ENCODE measurements at places on chromosomes 1 and 21.

GRCh38 chr1:222521299-222522104 is 26.4 kb downstream of the HHIPL2 start:
- no peak for DNase-seq

- no peak for DNase-seq
Observed at GRCh38 chr1:1355416-1355815, 2.9 kb downstream of the MXRA8 start.

GRCh38 chr1:233635765-233636502 is 22.0 kb downstream of the KCNK1 start:
- DNase-seq: peak; percentile 35

- peak; percentile 84 for DNase-seq
Observed at GRCh38 chr1:30106125-30106524, 617.3 kb downstream of the MATN1 start.

DNA sequence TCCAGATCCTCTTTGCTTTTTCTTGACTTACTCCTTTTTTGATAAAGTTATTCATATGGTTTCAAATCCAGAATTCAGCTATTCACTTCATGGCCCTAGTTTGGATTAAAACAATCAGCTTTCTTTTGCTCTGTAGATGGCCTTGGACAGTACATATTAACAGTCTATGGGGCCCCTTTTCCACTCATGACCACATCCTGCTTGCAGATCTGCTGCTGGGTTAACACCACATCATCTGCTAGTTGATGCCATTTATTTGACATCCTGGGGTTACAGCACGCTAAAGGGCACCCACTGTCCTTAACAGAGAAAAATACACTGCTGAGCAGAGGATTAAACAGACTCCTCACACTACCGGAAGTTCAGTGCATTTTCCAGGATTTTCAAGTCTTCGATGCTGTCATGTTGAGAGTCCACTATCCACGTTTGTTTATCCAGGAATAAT is 941 bp upstream of the IFI16 start:
- no peak for DNase-seq

- DNase-seq: no peak
Observed at GRCh38 chr1:55035904-55036303, 3.4 kb upstream of the PCSK9 start.

GRCh38 chr1:18160290-18160942 is 52.8 kb downstream of the IGSF21 start:
- no peak for DNase-seq

DNA sequence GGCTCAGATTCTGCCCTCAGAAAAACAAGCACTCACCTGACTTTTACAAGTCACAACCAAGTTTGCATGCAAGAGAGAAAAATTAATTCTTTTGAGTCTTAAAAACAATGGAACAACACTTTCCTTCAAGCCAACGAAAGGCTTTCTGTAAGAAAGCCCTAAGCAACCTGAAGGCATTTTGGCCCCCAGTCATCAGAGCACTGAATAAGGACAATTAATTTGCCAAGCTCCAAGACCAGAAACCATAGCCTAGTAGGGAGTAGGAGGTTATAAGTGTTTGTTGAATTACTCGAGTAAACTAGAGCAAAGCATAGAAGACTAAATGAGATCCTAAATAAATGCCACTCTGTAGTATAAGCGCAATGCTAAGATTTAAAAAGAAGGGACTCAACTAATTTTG is 4.7 kb downstream of the TGFBR3 start:
- DNase-seq: no peak

DNA sequence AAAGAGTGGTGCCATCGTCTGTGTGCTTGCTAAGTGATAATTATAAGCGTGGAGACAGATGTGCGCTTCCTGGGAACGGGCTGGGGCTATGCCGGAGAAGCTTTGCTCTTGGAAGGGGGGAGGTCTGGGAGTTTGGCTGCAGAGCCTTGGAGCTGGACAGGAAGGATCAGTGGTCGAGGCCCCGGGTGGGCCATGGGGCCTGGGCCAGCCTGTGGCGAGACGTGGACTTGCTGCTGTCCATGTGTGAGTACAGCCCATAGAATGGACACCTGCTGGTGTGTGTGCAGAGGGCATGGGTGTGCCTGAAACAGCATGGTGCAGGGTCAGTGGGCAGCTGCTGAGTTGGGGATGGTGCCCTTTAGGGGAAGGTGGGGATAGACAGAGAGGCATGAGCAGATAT is 121.3 kb downstream of the PCBP3 start:
- no peak for DNase-seq

GRCh38 chr1:156230473-156230837 is 11.5 kb upstream of the BGLAP start:
- DNase-seq: no peak

DNA sequence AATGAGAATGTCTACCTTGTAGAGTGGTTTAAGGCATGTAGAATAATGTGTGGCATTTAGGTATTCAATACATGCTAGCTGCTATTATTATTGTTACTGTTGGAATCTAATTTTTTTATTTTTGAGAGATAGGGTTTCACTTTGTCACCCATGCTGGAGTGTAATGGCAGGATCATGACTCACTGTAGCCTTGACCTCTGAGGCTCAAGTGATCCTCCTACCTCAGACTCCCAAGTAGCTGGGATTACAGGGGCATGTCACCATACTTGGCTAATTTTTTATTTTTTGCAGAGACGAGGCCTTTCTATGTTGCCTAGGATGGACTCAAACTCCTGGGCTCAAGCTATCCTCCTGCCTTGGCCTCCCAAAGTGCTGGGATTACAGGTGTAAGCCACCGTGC is 61.9 kb downstream of the EPB41 start:
- DNase-seq: no peak

DNA sequence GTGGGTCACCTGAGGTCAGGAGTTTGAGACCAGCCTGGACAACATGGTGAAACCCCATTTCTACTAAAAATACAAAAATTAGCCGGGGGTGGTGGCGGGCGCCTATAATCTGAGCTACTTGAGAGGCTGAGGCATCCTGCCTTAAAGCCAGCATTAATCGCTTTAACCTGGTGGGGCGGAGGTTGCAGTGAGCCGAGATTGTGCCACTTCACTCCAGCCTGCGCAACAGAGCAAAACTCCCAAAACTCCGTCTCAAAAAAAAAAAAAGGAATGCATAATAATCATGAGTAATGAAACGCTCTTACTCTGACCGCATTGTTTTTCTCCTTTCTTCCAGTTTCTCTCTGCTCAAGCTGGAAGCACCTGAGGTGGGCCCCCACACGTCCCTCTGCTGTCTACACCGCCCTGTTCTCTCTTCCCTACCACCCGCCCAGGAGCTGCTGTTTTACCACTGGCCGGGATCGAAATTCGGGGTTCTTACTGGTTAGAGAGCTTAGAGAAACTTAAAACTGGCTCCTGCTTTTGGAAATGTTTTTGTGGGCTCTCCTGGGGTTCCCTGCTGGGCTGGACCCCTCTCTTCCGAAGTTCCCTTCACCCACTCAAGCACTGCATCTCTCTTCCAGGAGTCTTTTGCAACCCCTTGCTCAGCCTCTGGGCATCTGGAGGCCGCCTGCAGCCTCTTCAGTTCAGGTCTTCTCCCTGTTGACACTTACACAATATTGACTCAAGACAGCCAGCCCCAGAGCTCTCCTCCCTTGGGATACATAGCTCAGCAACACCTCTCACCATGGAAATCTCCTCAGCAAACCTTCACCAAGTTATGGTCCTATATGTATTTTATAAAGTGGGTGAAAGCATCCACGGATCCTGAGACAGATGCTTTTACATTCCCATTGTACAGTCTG is 62.5 kb downstream of the FAM163A start:
- no peak for DNase-seq

DNA sequence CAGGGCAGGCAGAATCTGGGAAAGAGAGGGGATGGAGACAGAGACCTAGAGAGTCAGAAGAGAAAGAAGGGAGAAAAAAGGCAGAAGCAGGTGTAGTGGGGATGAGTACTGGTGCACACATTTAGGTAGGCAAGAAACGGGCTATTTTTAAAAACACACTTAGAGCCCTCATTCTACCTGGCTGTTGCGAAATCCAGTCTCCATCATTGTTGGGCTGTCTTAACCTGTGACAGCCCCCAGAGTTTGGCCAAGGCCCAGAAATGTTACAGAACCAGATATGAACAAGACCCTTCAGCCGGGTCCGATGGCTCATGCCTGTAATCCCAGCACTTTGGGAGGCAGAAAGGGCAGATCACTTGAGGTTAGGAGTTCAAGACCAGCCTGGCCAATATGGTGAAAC is 12.6 kb upstream of the KDF1 start:
- DNase-seq: no peak

DNA sequence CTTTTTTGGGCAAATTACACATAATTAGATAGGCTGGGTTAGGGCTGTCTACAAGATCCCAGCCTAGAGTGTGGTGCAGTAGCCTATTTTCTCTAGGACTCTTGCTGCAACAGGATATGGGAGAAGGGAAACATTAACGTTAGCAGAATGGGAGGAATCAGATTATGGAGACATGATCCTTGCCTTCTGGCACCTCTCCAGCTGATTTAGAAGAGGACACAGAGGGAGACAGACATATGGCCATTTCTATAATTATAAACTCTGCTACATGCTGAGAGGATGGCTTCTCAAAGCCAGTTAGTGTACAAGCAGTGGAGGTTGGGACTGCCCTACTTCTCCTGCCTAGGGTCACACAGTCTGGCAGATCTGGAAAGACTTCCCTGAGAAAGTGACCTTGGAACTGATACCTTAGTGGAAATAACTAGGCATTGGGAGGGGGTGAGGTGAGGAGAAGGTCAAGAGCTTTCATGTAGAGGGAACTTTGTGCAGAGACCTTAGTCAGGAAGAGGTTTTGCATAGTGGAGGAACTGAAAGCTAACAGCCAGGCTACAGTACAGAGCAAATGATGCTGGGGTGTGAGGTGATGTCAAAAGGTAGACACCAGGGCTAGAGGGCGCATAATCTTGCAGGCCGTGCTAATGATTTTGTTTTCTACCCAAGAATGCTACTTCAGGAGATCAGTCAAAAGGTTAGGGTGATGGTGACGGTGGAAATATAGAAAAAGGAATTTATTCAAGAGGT is 1.2 kb upstream of the CD1D start:
- DNase-seq: no peak

DNA sequence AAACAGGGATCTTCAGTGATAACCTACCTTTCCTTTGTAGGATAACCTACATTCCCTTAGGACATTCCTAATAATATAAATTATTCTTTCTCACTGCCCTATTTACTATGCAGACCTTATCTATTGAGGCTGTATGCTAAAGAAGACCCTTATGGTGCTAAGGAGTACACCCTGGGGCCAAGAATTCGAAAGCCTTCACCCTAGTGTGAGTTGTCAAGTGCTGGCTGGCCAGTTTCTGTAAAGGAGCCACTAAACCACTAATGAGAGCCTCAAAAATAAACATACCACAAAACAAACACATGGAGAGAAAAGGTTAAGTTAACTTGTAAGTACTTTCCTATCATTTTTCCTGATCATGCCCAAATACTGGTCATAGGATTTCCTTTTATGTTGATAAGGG is 315.0 kb upstream of the CAMK1G start:
- DNase-seq: no peak

DNA sequence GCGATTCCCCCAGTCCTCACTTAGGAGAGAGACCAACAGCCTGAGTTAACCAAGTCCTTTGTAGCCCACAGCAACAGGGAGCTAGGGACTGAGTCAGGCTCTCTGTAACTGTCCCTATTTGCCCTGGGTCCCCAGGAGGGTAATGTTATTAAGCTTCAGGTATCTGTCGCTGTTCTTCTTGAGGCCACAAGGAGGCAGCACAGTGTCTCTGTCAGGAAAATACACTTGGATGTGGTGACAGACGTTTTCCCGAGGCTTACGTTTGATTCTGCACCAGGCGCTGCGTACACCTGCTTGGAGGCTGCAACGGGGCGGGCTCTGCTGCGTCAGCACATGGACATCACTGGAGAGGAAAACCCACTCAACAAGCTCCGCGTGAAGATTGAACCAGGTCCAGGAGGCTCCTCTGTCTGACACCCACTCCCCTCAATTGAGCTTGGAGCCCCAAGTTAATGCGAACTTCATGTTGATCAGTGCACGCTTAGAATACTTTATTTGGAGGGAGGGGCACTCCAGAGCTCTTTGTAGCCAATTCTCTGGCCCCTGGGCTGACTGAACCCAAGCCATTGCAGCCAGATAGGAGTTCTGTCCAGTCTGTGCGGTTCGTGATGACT is 10.7 kb upstream of the ELF3 start:
- peak; percentile 42 for DNase-seq

GRCh38 chr1:196577386-196577785 is 30.9 kb downstream of the KCNT2 start:
- no peak for DNase-seq

GRCh38 chr1:60759291-60759690 is 323.1 kb upstream of the NFIA start:
- no peak for DNase-seq

GRCh38 chr1:47183308-47184089 is 6.3 kb downstream of the PDZK1IP1 start:
- DNase-seq: no peak

GRCh38 chr1:166950156-166950555 is 25.2 kb downstream of the ILDR2 start:
- DNase-seq: peak; percentile 16

DNA sequence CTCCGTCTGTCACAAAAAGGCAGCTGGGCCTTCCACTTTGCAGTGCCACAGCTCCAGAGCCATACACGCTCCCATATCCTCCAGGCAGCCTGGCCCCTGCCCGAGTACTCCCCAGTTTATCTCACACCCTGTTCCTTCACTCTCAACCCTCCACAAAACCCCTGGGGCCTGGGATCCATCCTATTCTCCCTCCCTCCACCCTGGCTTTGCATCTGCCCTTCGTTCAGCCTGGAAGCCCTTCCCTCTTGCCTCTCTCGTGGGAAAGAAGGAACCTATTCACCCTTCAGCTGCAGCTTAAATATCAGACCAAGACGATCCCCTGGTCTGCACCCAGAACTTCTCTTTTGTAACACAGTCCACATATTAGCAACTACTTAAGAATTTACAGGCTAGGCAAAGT is 56.7 kb downstream of the CAMK2N1 start:
- DNase-seq: no peak

DNA sequence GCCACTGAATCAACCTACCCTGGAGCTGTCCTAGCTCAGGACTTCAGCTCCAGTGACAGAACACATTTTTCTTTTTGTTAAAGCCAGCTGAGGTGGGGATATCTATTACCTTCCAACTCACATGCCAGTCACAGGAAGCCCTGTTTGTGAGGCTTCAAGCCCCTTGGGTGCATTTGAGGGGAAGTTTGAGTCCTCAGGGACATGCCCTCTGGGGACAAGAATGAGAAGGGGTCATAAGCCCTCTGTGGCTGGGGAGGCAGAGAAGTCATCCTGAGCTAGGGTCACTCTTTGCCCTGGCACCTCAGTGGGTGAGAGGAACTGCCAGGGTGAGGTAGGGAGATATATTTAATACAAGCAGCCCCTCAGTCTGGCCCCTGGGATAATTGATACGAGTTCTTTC is 33.5 kb upstream of the CLDN14 start:
- no peak for DNase-seq

GRCh38 chr1:207328004-207328403 is 6.5 kb downstream of the CD55 start:
- no peak for DNase-seq

- no peak for DNase-seq
Observed at GRCh38 chr1:212237651-212238050, 47.6 kb upstream of the PPP2R5A start.

Data from WTC11 (cell line).